Activated CD4-positive, alpha-beta T cell treated with anti-CD3 and anti-CD28 coated beads, Interleukin-10, Interleukin-2, amounts not matched to agents 100 ng/mL and 50 ng/mL, durations not matched to agents 16 hours and 8 hours (primary cell): ENCODE measurements at places on chromosomes 11 and 22.

- no peak for DNase-seq
Observed at GRCh38 chr11:106172386-106172991, 95.0 kb downstream of the AASDHPPT start.

- no peak for DNase-seq
Observed at GRCh38 chr22:30876915-30877553, 91.5 kb downstream of the MORC2 start.

DNA sequence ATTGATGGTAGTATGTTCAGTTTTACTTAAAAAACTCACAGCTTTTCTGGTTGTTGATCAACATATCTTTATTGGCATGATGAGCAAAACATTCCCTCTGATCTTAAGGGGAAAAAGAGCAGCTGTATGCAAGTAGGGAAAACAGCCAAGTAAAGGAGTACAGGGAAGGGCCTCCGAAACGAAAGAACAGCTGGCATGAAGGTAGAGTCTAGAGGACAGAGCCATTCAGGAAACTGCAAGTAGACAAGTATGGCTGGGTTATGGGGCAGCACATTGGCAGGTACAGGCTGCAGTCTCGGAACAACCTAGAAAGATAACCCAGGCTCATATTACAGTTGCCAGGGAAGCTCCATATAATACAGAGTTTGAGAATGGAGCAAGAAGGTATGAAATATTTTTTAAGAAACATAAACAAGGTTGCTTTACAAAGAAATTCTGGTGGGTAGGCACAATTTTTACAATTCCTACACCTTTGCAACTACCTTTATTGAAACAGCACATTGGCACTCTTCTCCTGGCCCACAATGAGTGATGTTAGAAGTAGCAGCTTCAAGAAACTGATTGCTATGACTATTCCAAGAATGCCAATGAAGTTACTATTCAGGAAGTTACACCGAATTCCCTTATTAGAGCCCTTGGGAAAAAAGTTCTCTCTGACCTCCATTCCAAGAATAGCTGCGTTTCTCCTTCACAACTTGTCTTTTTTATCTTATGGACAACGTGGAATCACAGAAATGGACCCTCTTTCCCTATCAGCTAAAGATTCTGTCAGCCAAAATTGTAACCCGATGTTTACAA, 45.2 kb downstream of the LGR4 start:
- DNase-seq: no peak

- DNase-seq: no peak
Observed at GRCh38 chr11:78181185-78181584, 7.2 kb downstream of the KCTD21 start.

GRCh38 chr22:49964136-49965090, 3.8 kb downstream of the PIM3 start:
- DNase-seq: no peak

- DNase-seq: peak; percentile 49
Observed at GRCh38 chr11:63573881-63574855, 11.0 kb upstream of the PLAAT2 start.

GRCh38 chr22:37001826-37002225, 17.4 kb downstream of the TST start:
- no peak for DNase-seq

DNA sequence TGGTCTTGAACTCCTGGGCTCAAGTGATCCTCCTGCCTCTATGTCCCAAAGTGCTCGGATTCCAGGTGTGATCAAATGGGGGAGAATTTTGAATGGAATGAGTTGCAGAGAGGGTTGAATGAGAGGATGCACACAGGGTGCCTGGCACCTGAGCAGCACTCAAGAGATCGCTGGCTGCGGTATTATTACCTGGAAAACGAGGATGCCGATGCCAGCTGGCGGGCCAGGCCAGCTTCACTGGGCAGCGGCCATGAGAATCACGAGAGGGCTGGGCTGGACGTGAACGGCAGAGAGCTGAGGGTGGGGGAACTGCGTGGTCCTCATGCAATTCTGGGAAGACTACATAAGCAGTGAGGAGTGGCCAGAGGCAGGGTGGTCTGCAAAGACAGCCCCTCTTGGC, 2.9 kb downstream of the MGAT3 start:
- DNase-seq: no peak

GRCh38 chr22:31143038-31143437, 2.7 kb upstream of the PLA2G3 start:
- no peak for DNase-seq

GRCh38 chr11:39965701-39966100, 1493.8 kb downstream of the LRRC4C start:
- no peak for DNase-seq

DNA sequence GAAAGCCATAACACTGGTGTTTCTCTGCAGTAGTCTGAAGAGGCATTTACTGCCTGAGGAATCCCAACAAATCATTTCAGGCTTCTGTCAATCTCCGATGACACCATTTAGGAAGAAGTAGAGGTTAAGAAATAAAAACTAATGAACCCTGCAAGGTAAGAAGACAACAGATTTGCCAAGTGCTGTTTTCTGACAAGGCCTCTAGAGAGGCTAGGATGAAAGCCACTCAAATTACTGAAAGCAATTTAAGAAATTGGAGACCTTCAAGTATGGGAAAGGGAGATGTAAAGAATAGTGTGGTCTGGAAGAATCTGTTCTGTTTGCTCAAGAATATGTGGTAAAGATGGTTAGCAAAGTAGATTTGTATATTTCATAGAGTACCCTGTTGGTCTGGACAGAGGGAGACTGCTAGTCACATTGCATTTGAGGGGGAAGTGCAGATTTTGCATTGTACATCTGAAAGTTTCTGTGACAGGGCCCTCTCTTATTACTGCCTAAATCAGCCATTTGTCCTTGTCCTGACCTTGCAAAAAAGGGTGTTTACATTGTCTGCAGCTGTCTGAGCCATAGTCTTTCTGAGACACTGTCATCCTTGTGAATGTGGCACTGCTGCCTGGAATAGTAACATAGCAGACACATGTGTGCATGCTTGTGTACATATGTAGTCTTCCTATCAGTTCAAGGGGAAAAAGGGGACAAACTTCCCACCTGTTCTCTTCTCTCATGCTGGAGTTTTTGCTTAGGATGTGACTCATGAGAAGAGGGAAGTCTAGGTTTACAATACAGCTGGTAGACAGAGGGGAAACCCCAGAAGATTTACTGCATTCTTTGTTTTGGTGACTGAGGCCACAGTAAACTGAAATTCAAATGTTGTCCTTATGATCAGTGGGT, 640.2 kb upstream of the KIRREL3 start:
- DNase-seq: no peak

DNA sequence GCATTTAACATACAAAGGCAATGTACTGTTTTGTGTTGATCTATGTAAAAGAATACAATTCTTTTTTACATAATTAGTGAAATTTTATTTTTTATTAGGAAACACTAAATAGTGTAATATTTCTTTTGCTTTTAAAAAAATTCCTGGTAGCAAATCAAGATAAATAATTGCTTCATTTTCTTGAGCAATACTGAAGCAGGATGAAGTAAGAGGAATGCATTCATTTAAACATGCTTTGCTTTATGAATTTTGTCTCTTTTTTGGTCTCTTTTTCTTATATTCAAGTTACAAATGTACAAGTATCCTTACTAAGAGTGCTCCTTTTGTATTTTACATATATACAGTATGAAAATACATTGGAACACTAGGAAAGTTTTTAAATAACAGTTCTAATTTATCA, 144.4 kb upstream of the TEAD1 start:
- DNase-seq: no peak

- no peak for DNase-seq
Observed at GRCh38 chr11:27201454-27202302, 161.1 kb downstream of the BBOX1 start.

GRCh38 chr11:11173316-11174025, 179.6 kb downstream of the CSNK2A3 start:
- DNase-seq: no peak

- peak; percentile 52 for DNase-seq
Observed at GRCh38 chr11:10807493-10808234, 1.1 kb downstream of the EIF4G2 start.

DNA sequence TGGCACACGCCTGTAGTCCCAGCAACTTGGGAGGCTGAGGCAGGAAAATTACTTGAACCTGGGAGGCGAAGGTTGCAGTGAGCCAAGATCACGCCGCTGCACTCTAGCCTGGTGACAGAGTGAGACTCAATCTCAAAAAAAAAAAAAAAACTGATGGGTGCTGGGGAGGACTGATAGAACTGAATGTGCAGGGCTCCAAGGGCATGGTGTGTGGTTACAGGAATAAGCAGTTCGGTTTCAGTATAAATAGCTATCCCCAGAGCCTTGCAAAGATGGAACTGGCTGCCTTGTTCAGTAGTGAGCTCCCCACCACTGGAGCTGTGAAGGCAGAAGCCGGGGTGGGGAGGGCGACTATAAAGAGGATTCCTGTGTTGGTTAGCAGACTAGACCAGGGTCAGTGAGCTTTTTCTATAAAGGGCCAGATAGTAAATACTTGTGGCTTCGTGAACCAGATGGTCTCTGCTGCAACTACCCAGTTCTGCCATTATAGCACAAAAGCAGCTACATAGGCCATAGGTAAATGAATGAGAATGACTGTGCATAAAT, 5.9 kb downstream of the TOM1 start:
- DNase-seq: no peak

- DNase-seq: no peak
Observed at GRCh38 chr11:79383874-79384273, 57.0 kb downstream of the TENM4 start.

DNA sequence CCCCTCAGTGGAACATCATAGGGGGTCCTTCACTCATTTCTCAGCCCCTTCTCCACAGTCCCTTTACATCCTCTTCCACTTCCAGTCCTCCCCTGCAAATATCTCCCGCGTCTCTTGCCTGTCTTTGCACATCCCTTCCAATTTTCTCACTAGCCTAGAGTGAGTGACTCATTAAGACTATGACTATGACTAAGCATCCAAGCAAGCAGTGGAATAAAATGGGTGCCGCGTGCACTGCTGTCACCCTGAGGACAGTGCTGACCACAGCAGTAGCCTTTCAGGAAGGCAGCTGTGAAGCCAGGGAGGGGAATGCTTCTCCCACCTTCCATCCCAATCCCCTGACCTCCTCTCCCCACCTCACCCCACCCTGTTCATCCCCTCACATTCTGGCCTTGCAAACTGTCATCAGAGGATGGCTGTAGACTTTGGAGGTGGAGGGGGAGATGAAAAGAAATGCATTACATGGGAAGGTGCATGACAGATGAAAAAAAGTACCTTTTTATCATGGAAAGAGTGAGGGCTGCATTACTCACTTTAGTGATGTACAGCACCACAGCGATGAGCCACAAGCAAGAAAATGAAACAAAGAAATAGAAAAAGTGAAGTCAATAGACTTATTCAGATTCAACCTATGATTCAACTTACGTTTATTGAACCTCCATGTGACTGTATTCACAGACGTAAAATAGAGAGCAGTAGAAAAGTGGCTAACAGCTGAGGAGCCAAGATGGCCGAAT, 948.2 kb downstream of the NTM start:
- DNase-seq: peak; percentile 22

GRCh38 chr22:17370026-17370765, 936 bp downstream of the CECR2 start:
- DNase-seq: no peak

DNA sequence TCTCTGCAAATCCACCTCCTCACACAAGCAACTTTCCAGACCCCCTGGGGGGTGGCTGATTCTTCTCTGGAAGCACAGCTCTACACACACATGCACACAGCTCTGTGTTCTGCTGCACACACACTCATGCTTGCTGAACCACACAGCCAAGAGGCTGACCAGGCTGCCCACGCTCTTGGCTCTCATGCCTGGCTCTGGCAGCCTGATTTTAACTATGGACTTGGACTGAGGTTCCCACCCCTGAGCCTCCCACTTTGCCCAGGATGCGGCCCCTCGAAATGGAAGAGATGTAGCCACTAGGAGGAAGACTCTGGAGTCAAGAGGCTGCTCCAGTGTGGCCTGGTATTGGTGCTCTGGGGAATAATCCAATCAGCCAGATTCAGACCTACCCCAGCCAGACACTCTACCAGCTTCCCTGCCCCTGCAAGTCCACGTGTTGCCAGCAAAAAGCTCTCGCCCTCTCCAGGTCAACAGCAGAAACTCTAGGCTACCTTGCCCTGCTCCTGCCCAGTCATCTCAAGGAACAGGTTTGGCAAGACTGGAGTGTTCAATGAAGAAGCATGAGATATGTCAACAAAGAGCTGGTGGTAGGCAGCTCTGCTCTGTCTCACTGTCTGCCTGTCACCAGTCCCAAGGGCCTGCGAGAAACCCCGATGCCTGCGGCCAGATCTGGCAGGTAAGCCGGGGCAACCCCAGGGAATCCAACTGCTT, 8.8 kb upstream of the CASTOR1 start:
- DNase-seq: no peak

DNA sequence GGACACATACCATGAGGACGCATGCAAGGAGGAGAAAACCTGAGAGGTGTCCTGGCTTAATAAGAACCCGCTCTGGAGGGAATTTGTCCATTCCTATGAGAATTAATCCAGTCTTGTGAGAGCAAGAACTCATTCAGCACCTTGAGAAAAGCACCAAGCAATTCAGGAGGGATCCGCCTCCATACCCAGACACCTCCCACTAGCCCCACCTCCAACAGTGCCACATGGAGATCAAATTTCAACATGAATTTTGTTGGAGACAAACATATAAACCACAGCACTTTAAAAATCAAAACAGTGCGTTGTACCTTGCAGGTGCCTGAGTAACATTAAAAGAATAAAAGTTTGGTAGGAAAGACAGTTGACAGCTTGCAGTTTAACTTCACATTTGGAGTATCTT, 11.4 kb downstream of the UBE4A start:
- no peak for DNase-seq

DNA sequence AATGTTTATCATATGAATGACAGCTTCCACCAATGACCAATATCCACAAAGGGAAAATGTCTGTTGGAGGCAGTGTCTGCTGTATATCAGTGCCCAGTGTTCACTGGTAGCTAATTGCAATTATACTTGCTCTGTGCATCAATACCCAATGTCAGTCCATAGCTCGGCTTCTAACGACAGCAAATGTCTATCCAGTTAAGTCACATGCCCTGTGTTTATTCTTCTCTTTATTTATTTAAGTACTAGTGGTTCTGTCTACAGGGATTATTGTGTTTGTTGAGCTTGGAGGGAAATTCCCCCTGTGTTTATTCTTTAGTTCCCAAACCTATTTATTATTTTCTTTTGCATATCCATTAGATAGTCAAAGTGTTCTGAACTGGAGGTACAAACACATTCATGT, 18.6 kb downstream of the TSKU start:
- no peak for DNase-seq

GRCh38 chr11:90747057-90747456, 524.2 kb upstream of the CHORDC1 start:
- no peak for DNase-seq

GRCh38 chr22:48926643-48927042, 901.0 kb downstream of the BRD1 start:
- DNase-seq: no peak

- DNase-seq: no peak
Observed at GRCh38 chr11:46736615-46737014, 17.6 kb downstream of the F2 start.

- no peak for DNase-seq
Observed at GRCh38 chr11:104541701-104542100, 356.6 kb downstream of the CASP12 start.

GRCh38 chr11:93832780-93833179, 17.6 kb downstream of the VSTM5 start:
- no peak for DNase-seq
